Stimulated activated CD4-positive, alpha-beta T cell treated with anti-CD3 and anti-CD28 coated beads, TNF-alpha, amount 100 ng/mL, for 1 hour (primary cell): ENCODE measurements at places on chromosomes 2 and 18.

- DNase-seq, result no peak
Measured at GRCh38 chr2:44137872-44138551, 30.7 kb upstream of the PPM1B start.

DNA sequence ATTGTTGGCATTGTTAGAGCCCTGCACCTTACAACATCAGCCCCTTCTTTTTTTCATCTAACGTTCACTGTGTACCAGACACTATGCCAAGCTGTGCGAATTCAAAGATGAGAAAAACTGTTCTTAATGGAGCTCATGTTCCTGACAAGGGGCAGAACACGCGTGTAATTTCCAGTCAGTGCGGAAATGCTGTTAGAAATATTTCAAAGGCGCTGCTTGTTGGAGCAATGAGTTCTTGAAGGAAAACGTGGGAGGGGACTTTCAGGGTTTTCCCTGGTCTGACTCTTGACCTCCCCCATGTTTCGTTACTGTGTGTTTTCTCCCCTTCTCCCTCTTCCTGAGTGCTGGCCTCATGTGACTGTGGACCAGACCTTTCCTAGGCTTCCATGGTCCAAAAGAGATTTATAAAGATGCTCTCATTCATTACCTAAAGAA lies 1.5 kb downstream of the MTHFD2 start:
- DNase-seq, result no peak

DNA sequence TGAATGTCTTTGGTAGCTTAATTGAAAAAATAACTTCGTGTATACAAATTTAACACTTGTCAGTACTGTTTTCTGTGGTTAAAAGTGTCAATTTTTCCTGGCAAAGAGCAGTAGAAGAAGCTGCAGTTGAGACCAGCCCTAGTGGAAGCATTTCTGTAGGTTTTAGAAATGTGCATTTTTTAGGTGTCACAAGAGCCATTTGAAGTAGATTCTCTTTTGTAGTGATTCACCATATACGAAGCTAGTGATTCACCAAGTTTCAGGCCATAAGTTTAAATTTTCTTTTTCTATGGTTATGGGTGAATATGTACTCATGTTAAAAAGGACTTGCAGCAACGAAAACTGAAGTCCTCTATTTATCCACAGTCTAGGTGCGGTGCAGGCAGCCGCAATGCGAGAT lies 4.2 kb downstream of the NABP1 start:
- DNase-seq, result no peak

GRCh38 chr2:195721042-195721441 lies 64.0 kb downstream of the SLC39A10 start:
- DNase-seq, result no peak

DNA sequence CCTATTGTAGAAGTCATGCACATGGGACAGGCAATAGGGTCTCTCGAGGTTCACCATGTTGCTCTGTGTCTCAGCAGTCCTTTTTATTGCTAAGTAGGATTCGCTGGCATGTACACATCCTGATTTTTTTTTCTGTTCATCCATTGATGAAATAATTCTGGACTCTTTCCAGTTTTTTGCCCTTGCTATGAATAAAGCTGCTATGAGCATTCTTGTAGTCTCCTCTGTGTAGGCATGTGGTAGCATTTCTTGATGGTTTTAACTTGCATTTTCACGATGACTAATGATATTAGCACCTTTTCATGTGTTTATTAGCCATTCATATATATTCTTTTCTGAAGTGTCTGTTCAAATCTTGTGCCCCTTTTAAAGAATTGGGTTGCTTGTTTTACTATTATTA lies 65.8 kb upstream of the EDAR start:
- no peak for DNase-seq

- no peak for DNase-seq
Measured at GRCh38 chr2:75367401-75367800, 168.1 kb upstream of the TACR1 start.

GRCh38 chr2:161020437-161020836 lies 139.8 kb upstream of the TANK start:
- DNase-seq, result no peak

DNA sequence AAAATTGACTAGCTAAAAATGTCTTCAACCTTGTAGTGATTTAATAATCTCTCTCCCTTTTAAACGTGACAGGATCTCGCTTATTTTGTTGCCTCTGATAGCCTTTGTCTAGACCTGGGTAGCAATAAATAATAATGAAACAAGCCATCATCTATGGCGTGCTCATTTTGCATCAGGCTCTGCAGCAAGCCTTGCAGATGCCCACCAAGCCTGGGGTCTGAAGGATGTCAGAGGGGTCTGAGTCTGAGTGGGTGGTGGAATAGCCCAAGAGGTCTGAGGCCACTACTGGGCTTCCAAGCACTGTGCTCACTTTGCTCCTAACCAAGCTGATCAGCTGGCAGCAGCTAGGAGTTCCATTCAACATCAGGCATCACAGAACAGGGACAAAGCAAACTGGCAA lies 109.4 kb downstream of the GYPC start:
- no peak for DNase-seq

DNA sequence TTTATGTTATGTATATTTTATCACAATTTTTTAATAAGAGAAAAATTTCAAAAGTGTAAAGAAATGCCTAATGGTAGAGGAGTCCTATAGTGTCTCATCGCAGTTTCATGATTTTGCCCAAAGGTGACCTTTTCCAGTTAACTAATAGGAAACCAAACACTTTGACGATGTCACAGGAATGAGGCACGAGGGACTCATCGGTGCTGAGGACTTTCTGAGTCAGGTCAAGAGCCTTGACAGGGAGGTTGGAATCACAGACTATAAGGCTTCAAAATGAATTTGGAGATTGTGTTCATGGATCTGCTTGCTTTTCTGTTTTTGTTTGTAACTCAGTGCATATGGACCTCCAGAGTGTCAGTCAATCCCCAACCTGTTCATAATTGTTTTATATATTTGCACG lies 15.1 kb upstream of the RTTN start:
- no peak for DNase-seq

DNA sequence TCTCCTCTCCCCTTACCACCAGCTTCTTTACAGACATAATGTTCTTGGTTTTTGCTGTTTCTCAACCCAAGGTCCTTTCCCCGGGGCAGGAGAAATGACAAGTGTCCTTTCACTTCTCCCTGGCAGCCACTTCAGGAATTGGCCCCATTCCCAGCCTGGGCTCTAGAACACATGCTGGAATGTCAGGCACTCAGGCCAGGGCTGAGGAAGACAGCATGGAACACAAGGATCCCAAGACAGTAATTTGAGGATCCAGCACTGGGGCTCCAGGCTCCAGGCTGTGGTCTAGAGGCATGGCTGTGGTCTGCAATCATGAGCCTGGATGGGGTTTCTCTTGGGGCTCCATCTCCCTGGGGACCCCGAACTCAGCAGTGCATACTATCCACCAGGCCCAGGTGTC lies 201.4 kb downstream of the CELF4 start:
- DNase-seq, result no peak

DNA sequence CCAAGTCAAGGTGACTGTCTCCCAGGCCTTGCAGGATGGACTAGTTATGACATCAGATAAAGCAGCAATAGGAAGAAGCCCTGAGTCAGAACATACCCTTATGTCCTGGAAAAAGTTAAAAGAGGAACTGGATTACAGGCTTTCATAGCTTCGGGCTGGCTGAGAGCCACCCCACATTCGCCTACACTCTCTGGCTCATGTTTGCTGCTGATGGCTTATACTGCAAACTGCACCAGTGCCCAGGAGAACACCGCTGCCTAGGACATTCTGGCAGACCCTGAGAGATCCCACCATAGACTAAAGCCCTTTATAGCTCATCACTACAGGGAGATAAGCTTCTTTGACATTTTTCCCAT lies 20.3 kb downstream of the SLC8A1 start:
- no peak for DNase-seq

GRCh38 chr2:20617081-20617575 lies 33.8 kb downstream of the HS1BP3 start:
- no peak for DNase-seq

GRCh38 chr2:177670791-177671535 lies 278.4 kb downstream of the AGPS start:
- DNase-seq, result no peak

DNA sequence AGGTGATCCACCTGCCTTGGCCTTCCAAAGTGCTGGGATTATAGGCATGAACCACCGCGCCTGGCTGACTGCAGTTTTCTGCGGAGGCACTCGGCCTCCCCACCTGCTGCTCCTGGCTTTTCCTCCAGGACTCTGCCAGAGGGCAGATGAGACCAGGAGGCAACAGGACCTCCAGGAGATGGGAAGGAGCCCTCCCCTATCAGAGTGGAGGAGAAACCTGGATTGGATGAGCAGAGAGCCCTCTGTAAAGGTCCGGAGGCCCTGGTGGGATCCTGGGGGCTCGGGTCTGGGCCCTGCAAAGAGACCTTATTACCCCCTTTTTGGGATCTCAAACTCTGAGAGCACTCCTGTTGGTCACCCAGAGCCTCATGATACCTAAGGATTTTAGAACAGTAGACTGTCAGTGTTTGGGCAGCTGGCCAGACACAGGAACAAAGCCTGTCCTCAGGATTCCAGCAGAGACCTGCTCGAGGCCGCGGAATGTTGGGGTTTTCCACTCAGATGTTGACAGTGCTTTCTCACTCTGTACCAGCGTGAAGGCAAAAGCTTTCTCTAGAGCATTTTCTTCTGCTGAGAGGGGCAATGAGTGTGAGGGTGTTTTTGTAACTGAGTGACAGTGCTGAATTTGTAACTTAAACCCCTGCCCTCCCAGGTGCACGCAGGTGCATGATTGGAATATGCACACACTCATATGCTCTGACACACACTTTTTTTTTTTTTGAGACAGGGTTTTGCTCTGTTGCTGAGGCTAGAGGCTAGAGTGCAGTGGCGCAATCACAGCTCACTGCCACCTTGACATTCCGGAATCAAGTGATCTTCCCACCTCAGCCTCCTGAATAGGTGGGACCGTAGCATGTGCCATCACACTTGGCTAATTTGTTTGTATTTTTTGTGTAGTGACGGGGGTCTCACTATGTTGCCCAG lies 48.4 kb downstream of the NPPC start:
- no peak for DNase-seq

- no peak for DNase-seq
Measured at GRCh38 chr2:69774984-69775982, 33.3 kb downstream of the ANXA4 start.

DNA sequence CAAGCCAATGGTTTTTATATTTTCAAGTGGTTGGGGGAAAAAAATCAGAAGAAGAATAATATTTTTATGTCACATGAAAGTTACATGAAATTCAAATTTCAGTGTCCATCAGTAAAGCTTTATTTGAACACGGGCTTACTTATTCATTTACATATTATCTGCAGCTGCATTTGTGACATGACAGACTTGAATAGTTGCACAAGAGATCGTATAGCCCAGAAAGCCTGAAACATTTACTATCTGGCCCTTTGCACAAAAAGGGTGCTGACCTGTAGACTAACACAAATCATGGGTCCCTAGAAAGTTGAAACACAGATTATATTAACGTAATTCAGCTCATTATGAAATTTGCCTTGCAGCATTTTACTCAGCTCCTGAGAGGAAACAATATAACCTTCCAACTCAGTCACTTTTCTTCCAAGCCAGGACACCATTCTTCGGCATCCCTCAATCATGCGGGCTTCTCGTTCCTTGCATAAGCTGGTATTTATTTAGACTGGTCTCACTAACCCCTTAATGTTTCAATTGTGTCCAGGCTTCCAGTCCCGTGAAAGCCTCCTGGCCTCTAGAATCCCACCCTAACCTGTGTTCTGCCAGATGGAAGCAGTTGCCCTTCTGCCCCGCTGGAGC lies 402.7 kb downstream of the SETBP1 start:
- no peak for DNase-seq

- DNase-seq, result no peak
Measured at GRCh38 chr2:134149904-134150303, 104.0 kb upstream of the MGAT5 start.

DNA sequence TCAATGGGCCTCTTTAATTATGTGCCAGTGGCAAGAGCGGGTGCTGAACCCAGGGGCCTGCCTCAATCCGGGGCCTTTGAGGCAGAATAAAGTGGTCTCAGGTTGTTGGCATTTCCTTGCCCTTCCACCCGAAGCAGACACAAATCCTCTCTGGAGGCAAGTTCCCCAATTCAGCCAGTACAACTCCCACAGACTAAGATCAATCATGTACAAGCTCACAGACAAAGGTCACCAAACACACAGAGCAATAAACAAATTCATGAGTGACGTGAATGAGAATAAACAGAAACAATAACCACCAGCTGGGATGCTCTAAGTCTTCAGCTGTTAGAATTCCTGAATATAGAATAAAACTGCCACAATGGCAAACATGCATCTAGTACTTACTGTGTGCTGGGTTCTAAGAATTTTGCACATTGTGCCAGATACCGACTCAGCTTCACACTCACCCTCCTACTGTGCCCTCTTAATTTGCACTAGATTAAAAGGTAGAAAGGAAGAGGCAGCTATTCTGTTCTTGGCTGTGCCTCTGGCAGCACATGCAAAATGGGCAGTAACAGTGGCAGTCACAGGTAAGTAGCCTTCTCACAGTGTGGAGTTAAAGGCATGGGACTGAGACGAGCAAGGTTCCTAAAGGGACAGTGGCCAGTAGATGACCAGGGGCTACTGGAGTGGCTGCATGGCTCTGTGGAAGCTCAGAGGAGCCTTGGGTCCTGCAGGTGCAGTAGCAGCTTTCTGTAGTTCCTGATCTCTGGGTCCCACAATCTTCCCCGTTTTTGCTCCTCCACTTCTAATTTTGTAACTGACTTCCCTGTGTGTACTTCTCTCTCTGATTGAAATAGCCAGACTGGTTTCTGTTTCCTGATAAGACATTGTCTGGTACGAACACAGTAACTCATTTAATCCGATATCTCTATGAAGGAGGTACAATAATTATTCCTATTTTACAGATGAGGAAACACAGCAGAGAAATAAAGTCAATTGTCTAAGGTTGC lies 34.6 kb upstream of the IL1B start:
- DNase-seq, result no peak

- no peak for DNase-seq
Measured at GRCh38 chr2:143333168-143333791, 204.1 kb downstream of the ARHGAP15 start.

- DNase-seq, result no peak
Measured at GRCh38 chr2:14231391-14231898, 401.1 kb upstream of the LRATD1 start.

- no peak for DNase-seq
Measured at GRCh38 chr2:129710670-129711495, 268.6 kb upstream of the RAB6C start.

- DNase-seq, result no peak
Measured at GRCh38 chr2:215439980-215440512, 4.2 kb upstream of the FN1 start.

- DNase-seq, result no peak
Measured at GRCh38 chr2:140905083-140905781, 1225.6 kb downstream of the LRP1B start.

GRCh38 chr2:25322312-25322711 lies 19.4 kb downstream of the DNMT3A start:
- no peak for DNase-seq

GRCh38 chr2:215808996-215809395 lies 204.4 kb downstream of the MREG start:
- no peak for DNase-seq

- no peak for DNase-seq
Measured at GRCh38 chr2:70385966-70386595, 84.2 kb upstream of the FAM136A start.

DNA sequence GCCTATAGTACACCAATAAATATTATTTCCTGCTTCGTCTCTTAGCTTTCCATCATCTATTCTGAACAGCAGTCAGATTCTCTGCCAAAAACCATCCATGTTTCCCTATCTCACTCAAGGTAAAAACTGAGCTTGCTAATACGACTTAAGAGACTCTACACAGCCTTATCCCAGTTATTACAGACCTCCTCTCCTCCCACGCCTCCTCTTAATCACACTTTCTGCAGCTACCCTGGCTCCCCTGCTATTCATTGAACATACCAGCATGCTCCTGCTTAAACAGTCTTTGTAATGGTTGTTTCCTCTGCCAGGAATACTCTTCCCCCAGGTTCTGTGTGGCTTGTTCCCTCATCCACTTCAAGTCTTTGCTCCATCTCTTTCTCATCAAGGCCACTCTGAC lies 81.5 kb downstream of the PDE1A start:
- DNase-seq, result no peak
